ENCODE measurements at places on chromosomes 4 and X.

GRCh38 chr4:152369203-152369901 is 166.5 kb downstream of the FBXW7 start:
- peak; percentile 21 for DNase-seq

DNA sequence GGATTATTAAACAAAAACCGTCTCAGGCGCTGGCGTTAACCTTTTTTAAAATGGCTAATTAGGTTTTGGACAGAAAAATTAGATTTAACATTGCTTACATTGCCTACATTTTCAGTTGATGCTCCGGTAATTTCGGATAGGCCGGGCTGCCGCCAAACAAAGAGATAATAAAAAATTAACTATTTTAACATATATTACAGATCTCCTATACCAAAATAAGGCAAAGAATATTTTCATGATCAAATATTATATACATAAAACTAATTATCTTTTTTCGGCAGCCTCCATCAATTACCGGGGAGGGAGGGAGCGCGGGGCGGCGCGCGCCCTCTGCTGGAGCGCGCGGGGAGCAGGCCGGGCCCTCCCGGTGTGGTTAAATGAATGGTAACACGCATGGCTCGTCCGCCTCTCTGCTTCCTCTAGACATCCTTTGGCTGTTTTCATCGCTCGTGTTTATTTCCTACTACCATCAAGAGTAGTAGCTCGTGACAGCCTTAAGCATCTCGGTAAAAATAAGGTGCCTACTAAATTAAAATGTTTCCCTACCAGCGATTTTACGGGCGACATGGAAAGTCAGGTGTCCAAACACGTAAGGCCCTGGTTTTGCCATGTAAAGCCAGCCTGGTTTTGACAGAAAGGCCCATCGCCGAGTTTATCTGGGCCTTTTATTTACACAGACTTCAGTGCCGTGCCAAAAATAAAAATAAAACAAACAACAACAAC is 52.4 kb upstream of the TMEM33 start:
- DNase-seq: peak; percentile 54

GRCh38 chrX:134544135-134544512 is 84.2 kb downstream of the HPRT1 start:
- no peak for DNase-seq

DNA sequence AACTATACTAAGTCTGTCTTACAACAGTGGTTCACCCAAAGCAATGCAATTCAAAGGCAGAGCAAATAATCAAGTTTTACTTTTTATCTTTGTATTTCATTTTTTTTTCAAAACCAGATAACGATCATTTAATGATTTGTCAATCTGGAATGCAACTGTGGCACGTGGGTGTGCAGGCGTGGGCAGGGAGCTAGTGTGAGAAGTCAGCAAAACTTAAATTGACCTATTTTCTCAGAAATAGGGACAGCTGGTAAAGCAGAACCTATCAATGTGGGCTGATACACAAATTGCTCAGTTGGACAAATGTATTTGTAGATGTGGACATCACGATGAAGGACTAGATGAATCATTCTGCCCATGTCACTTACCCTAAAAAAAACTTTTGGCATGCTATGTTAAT is 105.6 kb downstream of the CBLL2 start:
- DNase-seq: no peak

- peak; percentile 82 for DNase-seq
These were observed 25.1 kb upstream of the PRDM8 start for GRCh38 chr4:80172203-80172602.

GRCh38 chrX:1086444-1087409 is 125.7 kb downstream of the CRLF2 start:
- no peak for DNase-seq
